ENCODE measurements at places on chromosomes 1 and 21.

- no peak for DNase-seq
Measured at GRCh38 chr1:33088119-33088906, 7.4 kb downstream of the AZIN2 start.

DNA sequence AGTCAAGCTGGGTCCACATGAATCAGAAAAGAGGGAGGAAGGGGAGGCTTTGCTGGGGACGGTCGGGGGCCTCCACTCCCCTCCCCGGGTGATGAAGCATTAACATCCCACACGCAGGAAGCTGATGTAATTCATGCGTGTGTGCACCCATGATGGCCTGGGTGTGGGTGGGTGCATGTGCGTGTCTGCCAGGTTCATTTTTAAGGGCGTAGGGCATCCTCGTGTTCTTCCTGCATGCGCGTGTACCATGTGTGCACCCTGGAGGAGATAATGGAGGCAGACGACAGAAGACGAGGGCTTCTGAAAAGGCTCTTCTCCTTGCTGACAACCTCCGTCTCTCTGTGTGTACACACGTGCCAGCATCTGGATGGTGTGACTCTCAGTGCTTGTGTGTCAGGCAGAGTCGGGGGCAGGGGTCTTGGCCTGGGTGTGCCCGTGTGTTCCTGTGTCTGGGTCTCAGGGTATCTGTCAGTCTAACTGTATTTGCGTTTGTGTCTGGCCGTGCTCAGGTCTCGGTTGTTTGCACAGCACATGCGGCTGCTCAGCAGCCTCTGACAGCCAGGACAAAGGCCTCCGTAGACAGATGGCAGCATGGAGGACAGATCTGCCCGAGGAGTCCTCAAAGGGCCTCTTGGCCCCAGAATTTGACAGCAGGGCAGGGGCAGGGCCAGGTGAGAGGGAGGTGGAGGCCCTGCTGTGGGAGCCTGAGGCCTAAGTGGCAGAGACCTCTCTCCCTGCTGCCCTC lies 2.4 kb downstream of the RAP1GAP start:
- DNase-seq: peak; percentile 51

GRCh38 chr1:229888561-229889001 lies 178.5 kb upstream of the GALNT2 start:
- peak; percentile 52 for DNase-seq

GRCh38 chr21:38938343-38938742 lies 132.6 kb downstream of the ETS2 start:
- no peak for DNase-seq

DNA sequence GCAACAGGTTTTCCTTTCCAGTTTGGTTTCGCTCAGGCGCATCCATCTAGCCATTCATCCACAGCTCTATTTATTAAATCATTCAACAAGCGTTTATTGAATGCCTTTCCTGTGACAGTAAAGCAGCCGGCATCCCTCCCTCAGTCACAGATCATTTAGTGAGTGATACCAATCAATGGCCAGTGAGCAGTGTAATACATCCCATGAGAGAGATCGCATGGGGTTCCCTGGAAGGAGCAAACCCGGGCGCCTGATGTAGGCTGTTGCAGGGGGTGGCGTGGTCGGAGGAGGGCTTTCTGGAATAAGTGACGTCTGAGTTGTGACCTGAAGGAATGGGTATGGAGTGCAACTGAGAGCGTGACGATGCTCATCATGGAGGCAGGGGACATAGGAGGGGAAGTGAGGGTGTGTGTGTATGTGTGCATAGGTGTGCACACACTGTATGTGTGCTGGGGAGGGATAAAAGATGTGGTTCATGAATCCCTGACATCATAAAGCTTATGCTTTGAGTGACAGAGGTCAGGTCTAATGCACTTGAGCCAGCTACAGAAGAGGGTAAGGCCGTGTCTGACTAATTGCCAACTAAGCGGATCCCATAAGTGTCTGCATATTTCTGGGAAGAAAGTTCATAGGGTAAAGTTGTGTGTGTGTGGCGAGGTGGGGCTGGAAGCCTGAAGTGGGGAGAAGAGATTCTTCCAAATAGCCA lies 6.6 kb downstream of the FCMR start:
- DNase-seq: no peak

- DNase-seq: no peak
Measured at GRCh38 chr1:240295811-240296210, 204.1 kb downstream of the FMN2 start.

DNA sequence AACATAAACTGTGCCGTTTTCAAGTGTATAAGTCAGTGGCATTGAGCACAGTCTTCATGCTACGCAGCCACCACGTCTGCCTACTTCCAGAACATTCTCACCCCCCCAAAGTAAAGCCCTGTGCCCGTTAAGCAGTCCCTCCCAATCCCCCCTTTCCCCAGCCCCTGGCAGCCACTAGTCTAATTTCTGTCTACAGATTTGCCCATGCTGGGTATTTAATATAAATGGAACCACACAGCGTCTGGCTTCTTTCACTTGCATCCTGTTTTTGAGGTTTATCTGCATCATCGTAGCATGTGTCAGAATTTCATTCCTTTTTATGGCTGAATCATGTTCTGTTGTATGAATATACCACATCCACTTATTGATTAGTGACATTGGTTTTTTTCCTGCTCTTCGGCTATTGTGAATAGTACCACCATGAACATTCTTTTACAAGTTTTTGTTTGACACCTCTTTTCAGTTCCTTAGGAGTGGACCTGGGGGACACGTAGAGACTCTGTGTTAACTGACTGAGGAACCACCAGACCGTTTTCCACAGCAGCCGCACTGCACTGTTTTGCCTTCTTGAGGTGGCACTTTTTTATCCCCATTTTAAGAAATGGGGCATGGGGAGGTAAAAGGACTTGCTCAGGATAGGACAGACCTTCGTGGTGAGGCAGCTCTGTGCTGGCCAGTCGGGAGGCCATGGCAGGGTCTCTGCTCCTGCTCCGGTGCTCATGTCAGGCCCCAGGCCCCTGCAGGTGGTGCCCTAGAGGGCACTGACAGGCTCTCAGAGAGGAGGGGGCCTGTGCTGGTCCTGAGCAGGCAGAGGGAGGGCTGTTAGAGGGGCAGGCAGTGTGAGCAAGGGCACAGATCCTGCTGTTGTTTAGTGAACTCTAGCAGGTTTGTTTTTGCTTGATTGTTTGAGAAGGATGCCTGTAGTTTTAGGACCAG lies 123.8 kb downstream of the PCBP3 start:
- DNase-seq: no peak

GRCh38 chr1:83693427-83694126 lies 305.4 kb downstream of the TTLL7 start:
- DNase-seq: no peak

- DNase-seq: peak; percentile 78
Measured at GRCh38 chr1:230105754-230106625, 39.0 kb downstream of the GALNT2 start.

GRCh38 chr21:16388291-16388690 lies 658.5 kb downstream of the USP25 start:
- DNase-seq: no peak

DNA sequence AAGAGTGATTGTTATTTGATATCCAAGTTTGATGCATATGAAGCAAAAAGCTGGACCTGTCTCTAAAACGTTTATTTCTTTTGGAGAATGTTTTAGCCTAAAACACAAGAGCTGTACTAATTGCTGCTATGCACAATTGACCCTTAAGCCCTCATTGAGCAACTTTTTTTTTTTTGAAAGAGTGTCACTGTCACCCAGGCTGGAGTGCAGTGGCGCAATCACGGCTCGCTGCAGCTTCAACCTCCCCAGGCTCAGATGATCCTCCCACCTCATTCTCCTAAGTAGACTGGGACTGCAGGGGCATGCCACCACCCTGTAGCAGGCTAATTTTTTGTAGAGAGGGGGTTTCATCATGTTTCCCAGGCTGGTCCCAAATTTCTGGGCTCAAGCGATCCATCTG lies 129.1 kb downstream of the PIK3R3 start:
- DNase-seq: no peak

DNA sequence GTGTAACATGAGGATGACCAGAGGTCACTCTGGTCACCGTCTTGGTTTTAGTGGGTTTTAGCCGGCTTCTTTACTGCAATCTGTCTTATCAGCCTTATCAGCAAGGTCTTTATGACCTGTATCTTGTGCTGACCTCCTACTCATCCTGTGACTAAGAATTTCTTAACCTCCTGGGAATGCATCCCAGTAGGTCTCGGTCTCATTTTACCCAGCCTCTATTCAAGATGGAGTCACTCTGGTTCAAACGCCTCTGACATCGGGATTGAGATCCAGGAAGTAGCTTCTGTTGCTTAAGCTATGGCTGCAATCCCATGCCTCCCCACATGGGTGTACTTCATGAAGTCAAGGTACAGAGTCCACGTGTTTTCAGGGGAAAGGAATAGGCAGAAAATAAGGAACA lies 19.9 kb downstream of the FMN2 start:
- DNase-seq: no peak

DNA sequence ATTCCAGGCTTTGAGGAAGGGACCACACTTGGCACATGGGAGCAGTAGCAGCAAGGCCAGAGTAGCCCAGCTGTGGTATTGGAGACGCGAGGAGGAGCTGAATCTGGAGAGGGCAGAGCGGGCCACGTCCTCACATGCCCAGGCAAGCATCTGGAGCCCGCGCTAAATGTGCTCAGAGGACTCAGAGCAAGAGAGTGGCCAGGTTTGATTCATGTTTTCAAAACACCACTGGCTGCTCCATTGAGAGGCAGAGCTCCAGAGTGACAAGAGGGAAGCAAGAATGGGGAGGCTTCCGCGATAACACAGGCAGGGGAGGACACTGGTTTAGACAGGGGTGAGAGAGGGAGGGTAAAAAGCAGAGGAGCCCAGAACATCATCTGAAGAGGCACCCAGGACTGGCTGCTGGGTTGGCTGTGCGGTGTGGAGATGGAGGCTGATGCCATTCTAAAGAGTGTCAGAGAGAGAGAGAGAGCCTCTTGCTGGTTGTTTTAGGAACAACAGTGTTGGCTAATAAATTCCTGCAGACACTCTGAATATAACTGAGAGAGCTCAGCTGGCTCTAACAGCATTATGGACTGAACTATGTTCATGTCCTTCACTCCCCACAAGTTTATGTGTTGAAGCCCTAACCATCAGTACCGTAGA lies 32.3 kb downstream of the RCAN1 start:
- no peak for DNase-seq

GRCh38 chr21:25649146-25649545 lies 10.1 kb downstream of the JAM2 start:
- no peak for DNase-seq

- peak; percentile 75 for DNase-seq
Measured at GRCh38 chr1:17438318-17439249, 893 bp downstream of the RCC2 start.

DNA sequence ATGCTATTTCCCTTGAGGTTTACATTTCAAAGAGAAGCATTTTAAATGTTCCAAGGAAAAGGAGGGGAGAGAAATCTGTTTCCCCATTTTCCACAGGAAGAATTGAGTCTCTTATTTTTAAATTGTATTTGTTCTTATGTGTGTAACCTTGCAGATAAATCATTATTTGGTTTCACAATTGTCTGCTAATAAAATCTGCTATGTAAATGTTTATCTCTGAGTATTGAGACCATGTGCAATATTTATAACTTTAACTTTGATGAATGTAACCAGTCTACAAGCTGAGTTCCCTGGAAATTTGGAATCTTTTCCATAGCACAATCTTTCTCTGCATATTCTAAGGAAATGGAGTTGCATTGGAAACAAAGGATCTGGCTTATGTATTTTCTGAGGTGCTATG lies 209.6 kb downstream of the PTBP2 start:
- DNase-seq: no peak

DNA sequence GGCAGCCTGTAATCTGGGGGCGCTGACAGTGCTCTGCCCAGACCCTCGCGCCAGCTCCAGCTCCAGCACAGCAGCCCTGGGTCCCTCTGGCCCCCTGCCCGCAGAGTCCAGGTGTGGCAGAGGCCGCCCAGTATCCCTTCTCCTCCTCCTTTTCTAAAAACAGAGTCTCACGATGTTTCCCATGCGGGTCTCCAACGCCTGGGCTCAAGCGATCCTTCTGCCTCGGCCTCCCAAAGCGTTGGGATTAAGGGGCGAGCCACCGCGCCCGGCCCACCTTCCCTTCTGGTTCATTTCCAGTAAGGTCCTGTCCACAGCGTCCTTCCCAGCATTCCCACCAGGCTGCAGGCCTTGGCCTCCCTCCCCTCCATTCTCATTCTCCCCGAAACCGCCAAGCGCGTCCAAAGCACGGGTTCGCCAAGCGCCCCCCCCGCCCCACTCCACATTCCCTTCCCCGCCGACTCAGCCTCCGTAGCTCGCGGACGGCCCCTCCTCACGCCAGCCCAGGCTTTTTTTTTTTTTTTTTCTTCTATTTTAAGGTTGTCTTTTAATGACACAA lies 2.0 kb upstream of the PCBP3 start:
- DNase-seq: no peak
